ENCODE measurements at places on chromosomes 7 and 10. TPM values are rescaled to one million over a fixed set of nuclear protein-coding genes. Genes with fewer than 3 reads are reported as not detected.
A peak's percentile ranks its signal among the peaks of the same experiment; 100 is the strongest.

DRGX gene
- total RNA-seq = not detected

COPS6 gene
- total RNA-seq = 155 TPM

GRCh38 chr7:72336382-72336631 is 75.8 kb downstream of the CALN1 start:
- no peak for DNase-seq

GRCh38 chr7:120307991-120308545 is 35.1 kb downstream of the KCND2 start:
- DNase-seq = no peak

DNA sequence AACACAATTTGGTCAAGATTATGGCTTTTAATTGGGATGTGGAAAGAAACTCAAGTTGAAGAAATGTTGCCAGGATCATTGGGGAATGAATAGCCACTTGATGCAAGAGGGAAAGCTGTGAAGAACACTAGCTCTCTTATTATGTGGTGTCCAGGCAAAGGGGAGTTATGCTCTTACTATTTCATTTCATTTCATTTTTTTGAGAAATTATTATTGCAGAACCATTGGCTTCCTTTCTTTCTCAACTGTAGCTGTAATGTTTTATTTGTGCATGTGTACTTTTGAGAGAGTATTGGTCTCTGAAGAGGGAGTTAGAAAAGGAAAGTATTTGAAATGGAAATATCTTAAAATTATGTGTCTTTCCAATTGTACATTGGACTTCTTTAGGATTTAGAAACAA is 312.6 kb upstream of the BMPER start:
- no peak for DNase-seq

- no peak for DNase-seq
These were observed 2.3 kb downstream of the IGF2BP3 start for GRCh38 chr7:23467806-23468525.

DNA sequence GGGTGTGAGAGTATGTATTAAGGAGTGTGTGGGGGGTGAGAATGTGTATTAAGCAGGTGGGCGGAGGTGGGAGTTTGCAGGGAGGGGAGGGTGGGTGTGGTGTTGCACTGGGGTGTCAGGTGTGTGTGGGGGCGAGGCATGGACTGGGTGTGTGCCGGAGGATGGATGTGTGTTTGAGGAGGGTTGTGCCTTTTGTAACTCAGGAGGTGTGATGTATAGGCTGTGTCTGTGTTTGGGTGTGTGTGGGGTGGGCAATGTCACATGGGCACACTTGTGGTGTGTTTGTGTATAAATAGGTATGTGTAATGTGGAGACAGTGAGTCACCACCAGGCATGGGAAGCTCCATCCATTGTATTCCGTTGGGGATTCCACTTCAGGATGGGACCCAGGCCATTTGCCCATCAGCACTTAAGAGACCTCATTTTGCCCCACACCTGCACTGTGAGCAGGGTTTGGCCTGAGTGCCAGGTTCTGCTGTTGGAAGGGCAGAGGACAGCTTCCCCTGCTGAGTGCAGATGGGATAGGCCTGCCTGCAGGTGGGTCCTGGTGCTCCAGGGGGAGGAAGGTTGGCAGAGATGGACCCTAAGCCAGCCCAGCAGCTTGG is 5.8 kb downstream of the UNC5B start:
- peak; percentile 70 for DNase-seq

GRCh38 chr7:135160098-135160857 is 10.2 kb downstream of the CYREN start:
- DNase-seq = peak; percentile 38

- DNase-seq = no peak
These were observed 18.4 kb upstream of the HGF start for GRCh38 chr7:81788246-81788645.
